ENCODE measurements at places on chromosomes 7 and 10.

DNA sequence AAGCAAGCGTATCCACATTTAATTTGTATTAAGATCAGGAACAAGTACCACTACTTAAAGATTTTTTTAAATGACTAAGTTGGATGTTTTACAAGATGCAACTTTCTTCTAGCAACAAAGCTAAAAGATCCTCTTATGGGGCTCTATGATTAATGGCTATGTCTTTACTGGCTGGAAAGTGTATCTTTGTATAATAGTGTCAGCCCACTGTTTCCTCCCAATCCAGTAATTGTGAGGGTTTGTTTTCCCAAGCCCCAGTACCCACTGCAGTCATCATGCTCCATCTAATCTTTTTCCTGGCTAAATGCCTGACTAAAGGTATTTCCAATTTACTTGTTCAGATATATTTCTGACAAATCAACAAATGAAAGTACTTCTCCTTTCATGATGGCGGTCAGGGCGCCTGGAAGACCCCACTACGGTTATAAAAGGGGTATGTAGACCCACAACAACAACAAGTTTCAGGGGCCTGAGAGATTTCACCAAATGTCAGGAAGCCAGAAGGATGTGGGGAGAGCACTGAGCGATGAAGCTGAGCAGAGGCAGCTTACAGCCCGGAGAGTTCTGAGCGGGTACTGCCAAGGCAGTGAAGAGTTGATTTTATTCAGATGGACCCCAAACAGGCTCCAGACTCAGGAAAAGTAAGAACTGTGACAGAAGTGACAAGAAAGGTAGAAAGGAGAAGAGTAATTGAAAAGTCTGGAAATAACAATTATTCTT, 222.6 kb upstream of the KLF14 start:
- no peak for DNase-seq

- no peak for DNase-seq
Observed at GRCh38 chr7:128112781-128113221, 81.6 kb upstream of the LRRC4 start.

- DNase-seq, result no peak
Observed at GRCh38 chr10:63094405-63094804, 38.7 kb upstream of the NRBF2 start.

DNA sequence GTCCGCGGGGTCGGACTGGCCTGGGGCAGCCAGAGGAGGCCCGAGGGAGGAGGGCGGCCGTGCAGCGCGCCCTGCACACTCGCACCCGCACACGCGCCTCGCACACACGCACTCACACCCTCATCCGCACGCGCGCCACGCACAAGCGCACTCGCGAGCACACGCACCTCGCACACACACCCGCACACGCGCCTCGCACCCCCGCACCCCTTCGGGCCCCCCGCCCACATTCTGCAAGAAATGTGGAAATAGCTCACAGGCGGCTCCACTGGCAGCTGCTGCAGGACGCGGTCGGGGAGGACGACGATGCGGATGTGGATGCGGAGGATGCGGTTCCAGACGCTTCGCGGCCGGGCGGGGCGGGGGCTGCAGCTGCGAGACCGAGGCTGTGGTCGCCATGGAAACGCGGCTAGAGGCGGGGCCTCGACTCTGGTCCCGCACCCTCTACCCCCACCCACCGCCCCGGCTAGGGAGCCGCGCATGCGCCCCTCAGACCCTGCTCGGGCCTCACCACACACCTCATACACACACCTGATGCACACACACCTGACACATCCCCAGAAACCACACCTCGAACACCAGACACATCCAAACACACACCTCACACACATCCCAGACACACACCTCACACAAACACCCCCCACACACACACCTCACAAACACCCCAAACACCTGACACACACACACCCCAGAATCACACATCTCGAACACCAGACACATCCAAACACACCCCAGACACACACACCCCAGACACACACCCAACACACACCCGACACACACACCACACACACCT, at the start of gene CALY:
Gene CALY (minus strand): TSS at position 320 of the 793 bp plus-strand sequence. CDS start 7,907 bp downstream, outside the sequence.
- DNase-seq, result no peak

DNA sequence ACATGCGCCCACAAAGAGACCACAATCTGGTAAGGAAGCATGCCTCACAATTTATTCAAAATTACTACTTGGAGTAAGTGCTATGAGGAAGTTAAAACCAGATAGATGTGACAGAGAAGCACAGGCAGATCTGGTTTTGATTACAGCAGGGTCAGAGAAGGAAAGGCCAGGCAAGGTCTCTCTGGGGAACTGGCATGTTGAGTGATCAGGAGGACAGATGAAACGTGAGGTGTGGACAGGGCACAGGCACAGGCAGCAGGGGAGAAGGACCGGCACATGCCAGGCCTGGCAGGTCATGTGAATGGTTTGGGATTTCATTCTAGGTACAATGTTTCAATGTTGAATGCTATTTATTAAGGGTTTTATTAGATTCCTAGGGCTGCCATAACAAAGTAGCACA, 51.6 kb downstream of the GPAM start:
- DNase-seq, result no peak

DNA sequence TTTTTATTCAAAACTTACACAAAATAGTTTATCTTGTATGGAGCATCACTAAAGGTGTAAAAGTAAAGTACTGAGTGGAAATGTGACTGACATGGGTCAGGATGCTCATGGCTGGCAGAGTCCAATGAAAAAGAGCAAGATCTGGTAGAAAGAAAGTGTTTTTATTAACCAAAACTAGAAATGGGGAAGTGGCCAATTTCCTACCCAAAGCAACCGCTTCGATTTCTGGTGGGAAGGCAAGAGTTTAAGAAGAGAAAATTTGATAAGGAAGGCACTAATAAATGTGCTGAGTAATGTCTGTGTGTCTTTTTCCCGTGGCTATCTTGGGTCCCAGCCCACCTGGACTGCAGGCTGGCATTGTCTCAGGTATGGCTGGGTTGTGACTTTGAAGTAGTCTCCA, 277.7 kb downstream of the ANKRD7 start:
- DNase-seq, result no peak

DNA sequence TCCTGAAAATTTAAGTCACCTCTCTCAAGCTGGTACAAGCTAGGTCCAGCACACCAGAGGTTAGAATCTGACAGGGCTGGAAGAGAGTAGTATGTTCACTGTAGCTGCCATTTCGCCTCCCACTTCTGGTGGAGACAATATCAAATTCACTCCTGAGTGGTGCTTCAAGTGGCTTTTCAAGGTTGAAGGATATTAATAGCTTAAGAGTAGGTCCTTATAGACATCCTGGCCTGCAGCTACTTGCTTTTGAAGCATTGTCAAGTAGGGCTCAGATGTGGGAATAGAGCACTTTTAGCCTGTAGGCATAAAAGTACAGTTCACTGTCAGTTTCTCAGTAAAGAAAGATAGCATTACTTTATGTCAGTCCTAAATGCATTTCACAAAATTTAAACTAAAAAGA, 270.5 kb upstream of the PLPP4 start:
- DNase-seq, result no peak

DNA sequence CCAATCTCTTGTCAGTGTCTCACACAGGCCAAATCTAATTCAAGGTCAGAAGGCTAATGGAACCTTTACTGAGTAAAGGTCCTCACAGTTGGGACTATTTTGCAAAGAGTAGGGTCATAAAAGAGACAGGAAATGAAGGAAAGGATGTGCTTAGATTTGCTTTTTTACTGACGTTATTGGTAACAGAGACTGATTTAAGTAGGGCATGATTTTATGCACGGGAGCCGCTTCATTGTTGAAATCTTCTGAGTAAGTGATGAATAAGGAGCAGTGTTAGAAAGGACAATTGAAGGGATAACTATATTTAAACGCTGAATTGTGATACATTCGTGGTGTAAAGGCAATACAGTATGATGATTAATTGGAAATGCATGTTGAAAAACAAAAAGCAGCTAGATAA, 261.5 kb downstream of the MALRD1 start:
- no peak for DNase-seq

- no peak for DNase-seq
Observed at GRCh38 chr7:140447841-140448240, 31.5 kb downstream of the MKRN1 start.

- DNase-seq, result no peak
Observed at GRCh38 chr10:19845503-19846368, 29.5 kb downstream of the PLXDC2 start.

- DNase-seq, result no peak
Observed at GRCh38 chr10:57334523-57334922, 933.2 kb downstream of the IPMK start.

DNA sequence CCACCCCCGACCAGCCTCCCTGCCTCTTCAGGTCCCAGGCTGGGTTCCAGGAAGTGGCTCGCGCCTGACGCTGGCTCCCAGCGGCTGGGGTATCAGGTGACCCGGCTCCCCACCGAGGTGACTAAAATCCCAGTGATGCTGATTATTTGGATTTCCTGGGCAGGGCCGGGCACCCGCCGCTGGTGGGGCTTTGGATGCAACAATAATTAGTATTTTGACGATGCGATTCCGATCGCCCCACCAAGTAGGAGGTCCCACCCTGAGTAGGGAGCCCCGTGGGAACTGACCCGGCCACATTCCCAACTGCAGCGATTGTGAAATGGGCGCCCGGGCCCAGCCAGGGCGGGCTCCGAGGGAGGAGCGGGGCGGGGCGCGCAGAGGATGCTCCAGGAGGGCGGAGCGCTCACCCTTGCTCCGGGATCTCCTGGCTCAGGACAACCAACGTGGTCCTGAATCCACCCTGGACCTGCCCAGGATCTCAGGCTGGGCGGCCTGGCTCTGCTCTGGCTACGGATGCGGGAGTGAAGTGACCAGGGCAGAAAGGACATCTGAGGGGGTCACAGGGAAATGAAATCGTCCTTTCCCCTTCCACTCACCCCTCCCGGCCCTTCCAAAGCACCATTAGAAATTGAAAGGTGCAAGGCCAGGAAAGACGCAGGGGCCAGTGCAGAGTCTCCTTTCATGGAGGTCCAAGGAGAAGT, 32.6 kb downstream of the DUSP5 start:
- no peak for DNase-seq

- no peak for DNase-seq
Observed at GRCh38 chr10:103096130-103096529, 96.9 kb downstream of the NT5C2 start.

GRCh38 chr7:90709501-90710465, 113.7 kb downstream of the CDK14 start:
- DNase-seq, result no peak

- DNase-seq, result no peak
Observed at GRCh38 chr7:124712017-124712416, 53.6 kb downstream of the GPR37 start.

GRCh38 chr7:154546946-154547587, 455.9 kb downstream of the PAXIP1 start:
- no peak for DNase-seq

DNA sequence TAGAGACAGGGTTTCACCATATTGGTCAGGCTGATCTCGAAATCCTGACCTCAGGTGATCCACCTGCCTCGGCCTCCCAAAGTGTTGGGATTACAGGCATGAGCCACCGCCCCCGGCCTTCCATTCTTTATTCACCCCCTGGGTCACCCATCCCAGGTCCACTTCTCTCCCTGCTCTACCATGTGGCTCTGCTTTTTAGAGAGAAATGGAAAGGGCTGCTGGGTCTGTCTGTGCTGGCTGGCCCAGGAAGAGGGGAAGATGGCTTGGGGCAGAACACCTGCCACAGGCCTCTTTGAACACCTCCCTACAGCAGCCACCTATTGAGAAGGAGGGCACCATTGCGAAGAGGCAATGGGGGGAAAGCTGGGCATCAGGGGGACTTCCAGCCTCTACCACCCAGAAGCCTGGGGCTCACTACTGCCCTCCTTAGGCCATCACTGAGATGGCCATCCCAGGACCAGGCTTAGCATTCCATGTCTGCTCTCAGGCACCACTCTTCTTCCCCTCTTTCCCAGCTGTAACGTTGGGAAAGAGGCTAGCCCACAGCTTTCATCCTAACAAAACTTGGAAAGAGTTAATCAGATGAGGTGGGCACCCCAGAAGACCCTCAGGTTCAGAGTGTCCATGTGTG, 256.3 kb downstream of the GRID1 start:
- no peak for DNase-seq

DNA sequence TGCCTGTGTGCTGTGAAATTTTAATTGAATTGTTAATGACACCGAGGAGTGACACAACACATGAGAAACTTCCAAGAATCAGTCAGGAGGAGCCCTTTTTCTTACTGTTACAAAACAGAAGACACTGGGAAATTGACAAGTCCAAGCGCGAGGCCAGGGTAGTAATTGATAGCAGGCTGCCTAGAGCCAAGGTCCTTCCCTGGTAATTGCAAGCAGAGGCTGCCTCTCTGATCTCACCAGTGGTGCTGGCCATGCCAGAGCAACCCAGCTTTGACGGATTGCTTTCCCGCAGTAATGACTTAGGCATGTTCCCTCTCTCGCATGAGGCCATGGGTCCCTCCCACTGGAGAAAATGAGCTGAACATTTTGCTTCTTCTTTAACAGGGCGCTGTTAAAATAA, 111.5 kb downstream of the LRMDA start:
- no peak for DNase-seq

DNA sequence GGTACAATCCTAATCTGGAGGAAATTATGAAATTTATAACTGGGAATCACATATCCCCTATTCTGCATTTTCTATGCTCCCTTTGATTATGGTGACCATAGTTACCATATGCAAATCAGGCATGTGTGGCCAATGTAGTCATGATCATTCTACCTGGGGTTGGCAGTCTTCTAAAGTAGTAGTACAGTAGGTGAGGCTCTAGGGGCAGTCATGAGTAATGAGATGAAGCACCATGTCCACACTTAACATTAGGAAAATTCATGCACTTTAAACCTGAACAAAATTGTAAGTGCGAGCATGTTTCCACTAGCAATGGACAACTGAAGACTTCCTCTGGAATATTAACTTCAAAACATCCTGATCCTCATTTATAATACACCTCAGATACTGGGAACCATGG, 545.9 kb downstream of the SUGCT start:
- no peak for DNase-seq

GRCh38 chr10:17512341-17513001, 58.1 kb upstream of the ST8SIA6 start:
- no peak for DNase-seq

- DNase-seq, result no peak
Observed at GRCh38 chr7:77538281-77539212, 1.5 kb downstream of the PTPN12 start.

DNA sequence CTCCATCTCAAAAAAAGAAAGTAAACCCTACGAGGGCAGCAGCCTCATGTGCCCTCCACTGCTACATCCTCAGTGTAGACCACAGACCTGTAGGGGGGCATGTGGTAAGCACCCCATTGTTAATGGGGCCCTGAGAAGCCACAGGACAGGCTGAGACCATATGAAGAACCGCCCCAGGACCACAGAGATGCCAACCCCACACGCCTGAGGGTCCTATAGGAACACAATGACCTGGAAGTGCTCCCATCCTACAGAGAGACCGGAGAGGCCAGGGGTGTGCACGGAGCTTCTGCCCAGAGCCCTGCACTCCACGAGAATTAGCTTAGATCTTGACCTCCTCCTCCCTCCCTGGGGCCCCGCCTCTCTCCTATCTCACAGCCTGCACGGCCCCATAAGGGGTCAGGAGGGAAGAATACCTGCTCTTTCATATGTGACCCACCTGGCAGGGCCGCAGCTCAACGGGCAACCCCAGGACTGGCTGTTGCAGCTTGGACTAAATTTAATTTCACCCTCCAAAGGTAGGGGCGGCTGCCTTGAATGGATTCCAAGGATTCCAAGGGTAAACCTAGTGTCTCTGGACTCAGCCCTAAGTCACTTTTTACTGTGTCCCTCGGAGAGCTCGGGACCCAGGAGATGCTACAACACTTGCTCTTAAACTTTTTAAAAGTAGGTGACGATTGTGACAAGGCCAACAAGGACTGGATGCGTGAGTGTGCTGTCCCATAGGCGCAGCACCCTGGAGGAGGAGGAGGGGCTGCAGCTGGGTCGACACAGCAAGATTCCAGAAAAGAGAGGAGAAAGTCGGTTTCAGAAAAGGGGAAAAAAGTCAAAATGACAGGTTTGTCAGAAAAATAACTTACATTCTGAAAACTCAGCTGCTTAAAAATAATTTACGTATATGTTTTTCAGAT, 24.2 kb downstream of the PRKAG2 start:
- no peak for DNase-seq
